ENCODE measurements at places on chromosomes 12 and 14. TPM values are rescaled to one million over a fixed set of nuclear protein-coding genes. Genes with fewer than 3 reads are reported as not detected.

The KLHL33 gene
- total RNA-seq: 0.28 TPM

The KRT73 gene
- total RNA-seq: not detected

The OR4E2 gene
- total RNA-seq: not detected

The ANO4 gene
- 0.38 TPM for total RNA-seq

The ESRRB gene
- total RNA-seq: not detected

The PRKCH gene
- 11.9 TPM for total RNA-seq
